Skeletal muscle tissue (tissue), 5 donors: ENCODE measurements at places on chromosomes 16 and 17. TPM values are rescaled to one million over a fixed set of nuclear protein-coding genes. Genes with fewer than 3 reads are reported as not detected.

AOC3 gene
- total RNA-seq = 16.2 TPM

ZP2 gene
- total RNA-seq = 0.52 TPM

PNMT gene
- 0.52 TPM for total RNA-seq

PRR35 gene
- not detected for total RNA-seq

GPS2 gene
- total RNA-seq = 24.5 TPM

RCVRN gene
- not detected for total RNA-seq

MT4 gene
- not detected for total RNA-seq
